ENCODE measurements at places on chromosomes 7 and 10. TPM values are rescaled to one million over a fixed set of nuclear protein-coding genes. Genes with fewer than 3 reads are reported as not detected.

- no peak for DNase-seq
Measured at GRCh38 chr7:109694149-109695071, 1124.7 kb downstream of the DNAJB9 start.

GRCh38 chr7:28077616-28078015 lies 103.0 kb downstream of the JAZF1 start:
- no peak for DNase-seq

- DNase-seq, result no peak
Measured at GRCh38 chr7:129832282-129832681, 120.5 kb downstream of the UBE2H start.

DNA sequence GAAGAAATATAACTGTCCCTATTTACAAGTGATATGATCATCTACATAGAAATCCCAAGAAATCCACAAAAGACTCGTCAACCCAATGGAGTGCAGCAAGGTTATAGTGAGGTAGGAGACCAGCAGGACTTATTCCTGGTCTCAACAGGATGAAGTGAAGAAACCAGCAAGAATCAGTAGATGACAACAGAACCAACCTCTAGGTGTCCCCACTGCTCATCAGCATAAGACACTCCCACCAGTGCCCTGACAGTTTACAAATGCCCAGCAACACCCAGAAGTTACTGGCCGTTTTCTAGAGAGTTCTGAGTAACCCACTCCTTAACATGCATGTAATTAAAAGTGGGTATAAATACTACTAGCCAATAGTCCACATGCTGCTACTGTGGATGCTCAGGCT lies 470.5 kb upstream of the LRRTM3 start:
- DNase-seq, result no peak

DNA sequence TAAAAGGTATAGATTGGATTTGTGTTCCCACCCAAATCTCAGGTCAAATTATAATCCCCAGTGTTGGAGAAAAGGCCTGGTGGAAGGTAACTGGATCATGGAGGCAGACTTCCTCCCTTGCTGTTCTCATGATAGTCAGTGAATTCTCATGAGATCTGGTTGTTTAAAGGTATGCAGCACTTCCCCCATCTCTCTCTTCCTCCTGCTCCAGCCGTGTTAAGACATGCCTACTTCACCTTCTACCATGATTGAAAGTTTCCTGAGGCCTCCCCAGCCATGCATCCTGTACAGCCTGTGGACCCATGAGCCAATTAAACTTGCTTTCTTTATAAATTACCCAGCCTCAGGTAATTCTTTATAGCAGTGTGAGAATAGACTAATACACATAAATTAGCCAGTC lies 39.1 kb downstream of the HTR7 start:
- DNase-seq, result no peak

DNA sequence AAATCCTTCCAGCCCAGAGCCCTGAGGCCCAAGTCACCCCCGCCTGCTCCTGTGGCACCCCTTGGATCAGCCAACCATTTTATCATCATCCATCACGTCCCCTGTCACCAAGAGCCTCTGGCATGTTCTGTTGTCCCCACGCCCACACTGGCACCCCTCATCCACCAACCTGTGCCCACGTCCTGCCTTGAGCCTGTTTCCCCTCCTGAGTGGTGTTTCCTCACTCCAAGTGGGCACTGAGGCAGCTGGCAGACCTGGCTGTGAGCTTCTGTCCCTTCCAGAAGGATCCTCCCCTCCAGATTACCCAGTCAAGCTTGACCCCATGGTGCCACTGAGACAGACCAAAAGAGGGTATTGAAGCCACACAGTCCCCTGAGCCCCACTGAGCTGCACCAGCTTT lies 71.4 kb upstream of the ANTXRL start:
- no peak for DNase-seq

DNA sequence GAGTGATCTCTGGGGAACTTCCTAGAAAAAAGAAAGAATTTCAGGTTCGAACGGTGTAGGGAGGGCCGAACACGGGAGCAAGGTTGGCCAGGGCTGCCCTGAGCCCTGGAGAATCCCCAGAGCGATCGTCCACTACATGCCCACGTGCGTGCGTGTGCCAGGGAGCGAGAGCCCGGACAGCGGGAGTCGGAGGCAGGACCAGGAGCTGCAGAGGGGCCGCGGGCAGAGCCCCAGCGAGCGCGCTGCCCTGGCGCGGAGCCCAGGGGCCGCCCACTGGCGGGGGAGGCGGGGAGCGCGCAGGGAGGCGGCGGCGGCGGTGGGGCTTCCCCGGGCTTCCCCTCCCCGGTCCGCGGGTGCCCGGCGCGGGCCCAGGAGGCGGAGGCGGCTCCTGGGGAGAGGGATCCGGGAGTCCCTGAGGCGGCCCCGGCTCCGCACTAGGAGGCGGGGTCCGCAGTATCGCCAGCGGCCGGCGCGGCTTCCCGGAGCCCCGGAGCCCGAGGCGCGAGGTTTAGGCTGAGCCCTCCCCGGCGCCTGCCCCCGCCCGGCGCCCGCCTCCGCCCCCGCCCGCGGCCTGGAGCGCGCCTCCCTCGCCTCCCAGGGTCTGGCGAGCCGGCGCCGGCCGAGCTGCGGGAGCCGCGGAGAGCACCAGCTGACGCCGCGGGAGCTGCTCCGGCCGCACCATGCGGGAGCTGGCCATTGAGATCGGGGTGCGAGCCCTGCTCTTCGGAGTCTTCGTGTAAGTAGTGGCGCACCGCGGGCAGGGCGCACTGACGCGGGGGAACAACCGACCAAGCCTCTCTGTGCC lies at the start of gene PLPP4:
TSS of gene PLPP4 (plus strand) at position 602 of the 805 bp plus-strand sequence. CDS start at position 681, 79 bp downstream.
- no peak for DNase-seq

DNA sequence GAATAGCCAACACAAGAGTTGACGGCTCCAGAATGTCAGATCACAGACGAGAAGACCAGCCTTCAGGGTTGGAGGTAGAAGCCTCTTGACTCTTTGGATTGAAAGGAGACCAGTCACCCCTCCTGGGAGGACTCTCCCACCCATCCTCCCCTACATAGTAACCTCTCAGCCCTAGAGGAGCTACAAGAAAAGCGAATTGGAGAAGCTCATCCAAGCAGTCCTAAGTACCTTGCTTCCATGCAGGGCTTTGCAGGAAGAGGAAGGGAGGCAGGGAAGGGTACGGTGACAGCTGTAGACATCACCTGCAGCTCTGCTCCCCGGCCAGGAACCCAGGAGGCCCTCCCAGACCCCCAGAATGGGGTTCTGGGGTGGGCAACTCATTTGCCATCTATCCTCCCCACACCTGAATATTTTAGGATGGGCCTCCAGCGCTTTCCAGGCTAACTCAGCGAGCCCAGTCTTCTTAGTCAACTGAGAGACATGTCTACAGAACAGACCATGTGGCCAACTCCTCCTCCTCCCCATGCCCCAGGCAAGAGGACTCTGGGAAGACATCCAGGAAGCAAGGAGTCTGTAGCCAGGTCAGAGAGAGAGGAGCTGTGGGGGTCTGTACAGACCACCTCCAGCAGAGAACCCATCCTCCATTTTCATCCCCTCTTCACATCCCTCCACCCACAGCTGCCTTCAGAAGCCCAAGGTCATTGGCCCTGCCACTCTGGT lies 55.6 kb upstream of the LBX1 start:
- no peak for DNase-seq

GRCh38 chr10:125782054-125782453 lies 6.4 kb upstream of the MMP21 start:
- no peak for DNase-seq

- no peak for DNase-seq
Measured at GRCh38 chr10:18737236-18737635, 78.0 kb downstream of the ARL5B start.

DNA sequence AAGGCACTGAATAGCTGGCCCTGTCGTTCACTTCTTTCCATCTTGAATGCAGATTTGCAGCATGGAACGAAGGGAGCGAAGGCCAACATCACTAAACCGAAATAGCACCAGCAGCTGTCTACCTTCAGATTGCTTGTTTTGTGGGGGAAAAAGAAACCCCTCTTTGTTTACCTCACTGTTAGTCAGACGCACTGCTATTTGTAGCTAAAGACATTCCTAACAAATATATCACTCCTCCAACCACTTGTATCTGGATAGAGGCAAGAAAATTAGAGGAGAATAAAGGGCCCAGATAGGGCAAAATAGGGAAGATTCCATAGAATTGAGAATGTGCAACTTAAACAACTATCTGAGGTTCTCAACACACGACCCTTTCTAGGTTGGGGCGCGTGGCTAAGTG lies 26.5 kb downstream of the ANK3 start:
- DNase-seq, result no peak

DNA sequence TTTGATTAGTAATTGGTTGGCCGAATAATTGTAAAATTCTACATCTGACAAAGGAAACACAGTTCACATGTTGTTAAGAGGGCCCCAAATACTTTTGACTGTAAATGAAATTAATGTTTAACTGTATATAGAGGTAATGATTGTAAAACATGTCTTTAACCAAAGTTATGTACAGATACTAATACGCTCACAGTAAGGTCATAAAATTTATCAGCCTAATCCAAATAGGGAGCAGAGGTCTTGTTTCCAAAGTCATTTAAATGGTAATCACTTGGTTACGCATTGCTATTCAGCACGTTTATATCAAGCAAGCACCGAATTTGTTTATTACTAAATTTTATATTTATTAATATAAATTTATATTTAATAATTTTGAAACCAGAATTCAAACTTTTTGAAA lies 1.4 kb downstream of the PHYHIPL start:
- DNase-seq, result no peak

- DNase-seq, result no peak
Measured at GRCh38 chr7:158378978-158379377, 208.6 kb downstream of the PTPRN2 start.

GRCh38 chr7:138863931-138864330 lies 65.9 kb upstream of the ATP6V0A4 start:
- no peak for DNase-seq

GRCh38 chr10:124266468-124267230 lies 152.1 kb downstream of the OAT start:
- no peak for DNase-seq

Gene MSMB
- not detected for total RNA-seq

Gene UCMA
- total RNA-seq, result not detected

Gene MAP3K8
- 34.7 TPM for total RNA-seq

Gene PLXDC2
- not detected for total RNA-seq

Gene RADIL
- total RNA-seq, result 0.26 TPM

Gene KCND2
- total RNA-seq, result not detected

Gene EBLN1
- not detected for total RNA-seq

Gene POT1
- 27.1 TPM for total RNA-seq

Gene TUBAL3
- not detected for total RNA-seq

Gene LRIT1
- total RNA-seq, result not detected

Gene MMP21
- total RNA-seq, result not detected

Gene LRRC61
- 24.9 TPM for total RNA-seq
